ENCODE measurements at places on chromosomes 6 and 20.

DNA sequence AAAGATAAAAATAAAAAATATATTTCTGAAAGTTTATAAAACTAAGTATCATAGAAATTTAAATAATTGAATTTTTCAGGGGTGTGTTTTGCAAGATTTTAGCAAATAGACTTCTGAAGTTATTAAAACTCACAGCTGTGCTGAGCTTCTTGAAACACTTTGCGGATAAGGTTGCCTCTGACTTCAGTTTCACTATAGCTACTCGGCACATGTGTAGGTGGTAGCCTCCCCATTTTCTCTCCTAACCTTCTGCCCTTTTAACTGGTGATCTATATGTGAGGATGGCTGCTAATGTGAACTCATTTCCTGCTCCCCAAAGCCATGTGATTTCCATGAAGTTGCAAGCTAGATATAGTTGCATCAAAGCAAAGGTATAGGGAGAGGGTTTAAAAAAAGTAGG lies 129.3 kb upstream of the STMND1 start:
- no peak for DNase-seq

GRCh38 chr20:35145141-35145564 lies 2.0 kb downstream of the EDEM2 start:
- DNase-seq: no peak

- no peak for DNase-seq
Observed at GRCh38 chr6:39124114-39124513, 9.1 kb upstream of the SAYSD1 start.

GRCh38 chr6:67683960-67684359 lies 951.1 kb upstream of the ADGRB3 start:
- DNase-seq: no peak

DNA sequence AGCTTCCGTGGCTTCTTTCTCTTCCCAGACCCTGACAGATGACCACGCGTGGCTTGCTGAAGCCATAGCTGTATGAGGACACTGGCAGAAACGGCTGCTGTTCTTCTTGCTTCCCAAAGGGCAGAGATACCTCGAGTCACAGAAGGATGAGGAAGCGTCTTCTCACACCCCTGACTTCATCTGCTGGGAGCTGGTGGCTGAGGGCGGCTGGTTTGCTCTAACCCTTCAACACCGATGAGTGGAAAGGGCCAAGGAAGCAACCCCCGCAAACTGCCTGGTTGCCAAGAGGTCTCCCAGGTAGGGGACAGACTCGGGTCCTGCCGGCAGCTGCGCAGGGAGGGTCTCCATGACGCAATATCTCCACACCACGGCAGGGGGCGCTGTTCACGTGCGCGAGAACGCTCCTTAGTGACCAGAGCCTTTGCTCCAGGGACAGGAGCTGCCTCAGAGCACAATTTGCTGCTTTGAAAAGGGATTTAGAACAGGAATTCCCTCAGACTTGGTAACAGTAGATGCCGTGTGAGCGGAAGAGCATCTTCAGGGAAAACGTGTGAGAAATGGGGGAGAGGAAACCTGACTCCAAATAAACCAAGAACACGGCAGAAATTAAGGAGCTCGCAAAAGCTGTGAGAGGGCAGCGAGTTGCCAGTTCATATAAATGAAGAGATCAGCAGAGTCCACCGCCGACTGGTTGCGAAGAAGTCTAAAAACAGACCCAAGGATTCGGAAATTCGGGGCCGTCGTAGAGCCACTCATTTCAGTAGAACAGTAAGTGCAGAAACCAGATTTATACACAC lies 80.2 kb downstream of the ERMARD start:
- DNase-seq: peak; percentile 56

GRCh38 chr6:116268589-116269293 lies 11.0 kb downstream of the TSPYL1 start:
- DNase-seq: no peak

DNA sequence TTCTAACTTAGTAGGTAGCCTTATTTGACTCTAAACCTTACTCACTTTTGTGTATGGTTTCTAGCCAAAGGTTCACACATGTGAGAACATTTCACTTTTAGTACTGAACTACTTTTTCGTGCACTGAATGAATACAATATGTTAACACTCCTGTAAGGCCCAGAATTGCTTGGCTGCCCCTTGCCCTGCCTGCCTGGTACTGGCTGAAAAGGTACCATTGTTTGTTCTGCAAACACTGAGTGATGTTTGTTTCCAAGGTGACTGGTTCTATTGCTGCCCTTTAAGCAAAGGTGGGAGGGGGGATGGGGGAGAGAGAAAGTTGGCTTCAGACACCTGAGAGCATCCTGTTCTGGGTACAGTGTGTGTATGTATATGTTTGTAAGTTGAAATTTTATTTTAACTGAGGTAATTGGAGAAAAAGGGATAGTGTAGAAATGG lies 31.2 kb downstream of the RREB1 start:
- DNase-seq: no peak

DNA sequence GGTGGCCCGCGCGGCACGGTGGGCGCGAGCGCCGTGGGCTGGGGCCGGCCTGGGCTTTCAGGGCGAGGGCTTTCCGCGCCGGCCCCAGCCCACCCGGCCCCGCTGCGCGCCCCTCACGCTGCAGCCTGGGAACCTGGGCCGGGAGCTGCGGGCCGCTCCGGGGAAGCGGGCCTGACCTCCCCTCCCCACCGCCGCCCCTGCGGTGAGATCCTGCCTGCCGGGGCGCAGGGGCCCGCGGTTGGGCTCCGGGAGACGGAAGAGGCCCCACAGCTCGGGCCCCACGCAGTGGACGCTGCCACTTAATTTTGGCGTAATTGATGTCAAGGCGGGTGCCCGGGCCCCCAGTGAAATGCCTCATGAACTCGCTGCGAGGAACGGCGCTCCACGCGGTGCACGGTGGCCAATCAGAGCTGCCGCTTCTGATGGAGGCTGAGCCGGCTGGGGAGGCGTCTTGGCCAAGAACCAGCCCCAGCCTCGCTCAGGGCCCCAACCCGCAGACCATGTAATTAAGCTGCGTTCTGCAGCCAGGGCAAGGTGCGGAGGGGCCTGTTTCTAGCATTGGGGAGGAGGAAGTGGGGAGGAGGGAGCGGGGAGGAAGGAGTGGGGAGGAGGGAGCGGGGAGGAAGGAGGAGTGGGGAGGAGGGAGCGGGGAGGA lies 96.1 kb upstream of the BHLHE23 start:
- DNase-seq: peak; percentile 59

- no peak for DNase-seq
Observed at GRCh38 chr20:910870-911770, 5.0 kb downstream of the ANGPT4 start.
